ENCODE measurements at places on chromosomes 1 and 21.

DNA sequence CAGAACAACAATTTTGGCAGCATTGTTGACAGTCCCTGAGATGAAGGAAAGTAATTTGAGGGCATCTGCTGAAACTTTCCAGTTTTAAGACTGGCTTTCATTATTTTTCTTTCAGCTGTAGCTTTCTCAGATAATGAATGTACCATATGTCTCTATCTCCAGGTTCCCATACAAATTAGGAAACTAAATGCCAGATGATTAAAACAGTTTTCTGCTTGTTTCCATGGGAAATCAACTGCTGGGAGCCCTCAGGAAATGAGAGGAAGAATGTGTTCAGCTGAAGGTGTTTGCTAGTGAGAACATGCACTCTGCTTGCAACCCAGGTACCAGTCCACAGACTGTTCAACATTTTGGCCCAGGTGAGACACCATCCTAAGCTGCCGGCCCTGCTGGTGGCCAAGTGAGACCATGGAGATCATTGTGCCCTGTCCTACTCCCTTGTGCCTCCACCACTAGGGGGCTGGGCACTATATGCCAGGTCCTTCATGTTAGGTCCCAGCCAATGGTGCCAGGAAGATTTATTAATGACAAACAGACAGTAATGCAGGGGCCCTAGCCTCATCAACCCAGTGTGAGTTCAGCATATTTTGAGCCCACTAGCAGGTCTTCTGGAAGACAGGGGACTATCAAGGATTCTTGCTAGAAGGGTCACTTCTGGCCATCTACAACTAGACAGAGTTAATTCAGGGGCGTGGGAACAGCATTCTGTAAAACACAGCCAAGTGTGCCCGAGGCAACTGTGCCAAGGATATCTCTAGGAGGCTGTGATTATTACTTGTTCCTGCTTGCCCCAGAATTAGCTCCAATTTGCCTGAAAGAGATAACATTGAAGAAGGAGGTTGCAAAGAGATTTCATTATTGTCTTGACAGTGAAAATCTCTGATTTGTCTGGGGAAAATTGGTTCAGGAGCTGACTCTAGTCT is 17.0 kb upstream of the LRRC8C start:
- DNase-seq: peak; percentile 33

DNA sequence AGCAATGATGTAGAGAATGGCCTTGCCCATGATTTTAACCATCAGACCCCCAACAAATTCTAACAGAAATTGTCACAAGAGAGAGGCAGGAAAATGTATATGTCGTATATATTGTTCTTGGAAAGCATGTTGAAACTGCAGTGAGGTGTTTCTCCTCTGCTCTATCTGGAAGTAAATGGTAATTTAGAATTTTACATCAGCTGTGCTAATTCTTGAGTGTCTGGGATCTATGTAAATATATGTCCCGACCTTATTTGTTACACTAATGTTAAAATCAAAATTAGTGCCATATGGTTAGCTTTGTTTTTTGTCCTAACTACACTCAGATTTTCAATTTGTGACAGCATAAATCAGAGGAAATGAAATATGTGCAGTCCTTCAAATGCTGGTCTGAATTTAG is 20.5 kb downstream of the ZBTB21 start:
- DNase-seq: no peak

GRCh38 chr1:67855444-67855843 is 22.2 kb upstream of the GNG12 start:
- no peak for DNase-seq

- no peak for DNase-seq
Observed at GRCh38 chr1:90325168-90325567, 330.3 kb downstream of the ZNF326 start.

- no peak for DNase-seq
Observed at GRCh38 chr1:48644905-48645605, 131.6 kb downstream of the BEND5 start.

GRCh38 chr1:71956613-71957285 is 325.6 kb downstream of the NEGR1 start:
- DNase-seq: no peak

- no peak for DNase-seq
Observed at GRCh38 chr1:224433041-224433691, 1.4 kb downstream of the WDR26 start.
